Subcutaneous preadipocyte (primary cell): ENCODE measurements at places on chromosomes 13 and 19. TPM values are rescaled to one million over a fixed set of nuclear protein-coding genes. Genes with fewer than 3 reads are reported as not detected.

Gene EMP3
- total RNA-seq, result 345 and 381 TPM in 2 replicates

Gene RNF17
- 0.59 TPM in 1 of 2 replicates, not detected in the other for total RNA-seq

Gene ABHD8
- total RNA-seq, result 6.6 and 9.0 TPM in 2 replicates

Gene AKAP8
- total RNA-seq, result 17.6 and 23.3 TPM in 2 replicates

Gene CEACAM3
- total RNA-seq, result not detected in 2 replicates

Gene LIG1
- total RNA-seq, result 34.9 and 51.2 TPM in 2 replicates

Gene RASIP1
- 2.9 and 3.5 TPM in 2 replicates for total RNA-seq

Gene RNF225
- total RNA-seq, result 0.37 and 0.59 TPM in 2 replicates

Gene CEACAM4
- total RNA-seq, result not detected in 2 replicates

Gene NLRP5
- total RNA-seq, result not detected in 2 replicates

Gene CCDC70
- not detected in 2 replicates for total RNA-seq

Gene FCGBP
- total RNA-seq, result under 0.01 and 0.59 TPM in 2 replicates

Gene HRC
- not detected in 2 replicates for total RNA-seq

Gene GIPC3
- under 0.01 TPM in 2 replicates for total RNA-seq
